ENCODE measurements at places on chromosomes 16 and 17.

- DNase-seq = no peak
These were observed 15.3 kb downstream of the NPLOC4 start for GRCh38 chr17:81621494-81622130.

GRCh38 chr17:48724251-48725003 lies 1.4 kb downstream of the PRAC2 start:
- DNase-seq = peak; percentile 89

DNA sequence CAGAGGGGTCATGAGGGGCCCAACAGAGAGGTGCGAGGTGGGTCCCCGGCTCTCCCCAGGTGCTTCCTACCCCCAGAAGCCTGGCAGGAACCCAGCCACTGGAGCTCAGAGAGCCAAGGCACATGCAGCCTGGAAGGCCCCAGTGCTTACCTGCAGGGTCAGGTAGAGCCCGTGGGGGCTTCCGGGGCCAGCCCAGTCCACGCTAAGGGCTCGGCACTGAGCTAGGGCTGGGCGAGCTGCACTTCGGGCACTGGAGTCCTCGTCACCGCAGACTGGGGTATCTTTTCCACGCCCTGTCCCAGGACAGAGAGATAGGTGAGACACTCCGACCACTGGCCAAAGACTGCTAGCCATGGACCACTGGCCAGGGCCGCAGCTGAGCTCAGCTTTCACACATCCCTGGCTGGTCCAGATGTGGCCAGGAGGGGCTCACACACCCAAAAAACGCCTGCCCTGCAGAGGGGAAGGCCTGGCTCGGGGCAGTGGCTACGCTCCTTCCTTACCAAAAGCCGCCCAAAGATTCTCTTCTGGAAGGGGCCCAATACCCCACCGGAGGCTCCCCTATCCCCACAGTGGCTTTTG lies 7.4 kb downstream of the KIFC3 start:
- no peak for DNase-seq

DNA sequence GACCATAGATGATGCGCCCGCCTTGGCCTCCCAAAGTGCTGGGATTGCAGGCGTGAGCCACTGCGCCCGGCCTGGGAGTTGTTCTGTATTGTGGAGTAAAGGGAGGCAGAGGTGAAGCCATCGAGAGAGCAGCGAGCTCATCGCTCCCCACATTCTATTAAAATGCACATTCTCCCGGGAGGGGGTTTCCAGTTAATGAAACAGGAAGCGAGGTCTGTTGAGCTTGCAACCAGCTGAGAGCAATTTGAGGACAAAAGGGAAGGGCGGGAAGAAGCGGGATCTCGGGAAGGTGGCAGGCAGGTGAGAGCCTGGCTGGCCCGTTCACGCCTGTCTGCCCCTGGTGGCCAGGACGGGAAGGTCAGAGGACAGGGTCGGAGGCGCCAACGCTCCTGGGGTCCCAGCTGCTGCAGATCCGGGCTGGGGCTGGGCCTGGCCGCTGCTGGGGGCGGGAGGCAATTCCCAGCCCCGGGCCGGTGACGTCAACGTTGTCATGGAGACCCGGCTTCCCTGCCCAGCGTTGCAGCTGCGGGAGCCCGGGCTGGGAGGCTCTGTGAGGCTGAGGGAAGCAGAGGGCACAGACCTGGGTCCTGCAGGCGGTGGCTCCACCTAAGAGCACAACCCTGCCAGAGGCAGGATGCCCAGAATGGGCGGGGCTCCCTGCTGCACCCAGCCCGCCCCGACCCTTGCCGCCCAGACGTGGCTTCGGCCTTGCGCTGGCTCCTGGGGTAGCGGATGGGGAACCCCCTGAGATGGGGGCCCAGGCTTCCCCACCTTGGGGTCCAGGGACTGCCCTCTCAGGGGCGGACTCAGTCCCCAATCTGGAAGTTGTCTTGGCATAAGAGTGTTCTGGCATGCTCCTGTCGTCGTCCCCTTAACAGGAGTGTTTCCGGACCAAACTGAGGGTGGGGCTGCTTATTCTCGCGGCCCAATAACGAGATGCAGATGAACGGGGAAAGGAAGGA lies 48.7 kb upstream of the PLCG2 start:
- peak; percentile 92 for DNase-seq

- peak; percentile 78 for DNase-seq
These were observed 5.5 kb upstream of the KIF22 start for GRCh38 chr16:29784901-29785500.

DNA sequence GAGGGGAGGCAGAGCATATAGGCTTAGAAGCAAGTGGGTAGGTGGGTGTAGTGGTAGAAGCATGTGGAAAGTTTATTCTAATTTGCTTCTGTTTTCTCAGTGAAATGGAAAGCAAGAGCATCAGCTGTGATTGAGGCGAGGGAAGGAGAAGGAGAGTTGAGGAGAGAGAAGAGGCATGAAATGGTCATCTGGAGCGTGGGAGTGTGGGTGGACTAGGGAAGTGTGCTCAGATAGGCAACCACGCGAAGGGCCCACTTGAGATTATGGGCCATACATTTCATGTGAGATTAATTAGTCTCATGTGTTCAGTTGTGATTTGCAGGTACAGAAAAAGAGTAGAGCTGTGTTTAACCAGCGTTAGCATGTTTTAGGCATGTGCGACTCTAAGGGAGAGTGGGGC lies 20.8 kb upstream of the CDC6 start:
- DNase-seq = no peak

DNA sequence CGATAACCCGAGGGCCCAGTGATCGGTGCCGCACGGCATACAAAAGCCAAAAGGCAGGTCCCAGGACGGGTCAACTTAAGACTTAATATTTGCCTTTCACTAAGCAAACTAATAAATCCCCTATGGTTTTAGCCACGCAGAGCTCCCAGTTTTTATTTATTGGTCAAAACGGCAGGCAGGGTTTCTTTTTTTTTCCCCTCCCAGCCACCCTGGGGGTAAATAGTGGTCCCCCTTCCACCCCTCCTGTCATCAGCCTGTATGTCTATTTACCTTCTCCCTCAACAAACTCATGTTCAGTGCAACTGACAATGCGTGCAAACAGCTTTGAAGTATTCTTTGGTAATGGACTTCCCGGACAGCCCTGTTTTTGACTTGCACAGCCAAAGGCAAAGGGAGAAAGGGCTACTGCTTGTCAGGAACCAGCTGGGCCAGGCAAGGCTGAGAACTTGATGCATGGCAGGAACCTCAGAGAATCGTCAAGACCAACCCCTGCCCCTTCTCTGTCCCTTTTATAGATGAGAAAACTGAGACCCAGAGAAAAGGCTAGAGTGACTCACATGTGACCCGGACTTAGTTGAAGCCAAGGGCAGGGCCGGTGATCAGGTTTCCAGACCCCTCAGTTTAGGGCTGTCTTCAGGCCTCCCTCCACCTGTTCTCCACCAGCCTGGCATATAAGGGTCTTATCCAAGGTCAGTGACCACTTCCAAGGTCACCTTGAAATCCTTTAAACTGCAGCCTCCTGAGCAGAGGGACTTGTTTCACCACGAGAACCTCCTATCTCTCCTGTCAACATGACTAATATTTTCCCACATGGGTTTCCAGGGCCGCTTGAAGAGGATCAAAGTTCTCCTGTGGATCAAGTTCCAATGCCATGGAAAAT lies 279.0 kb downstream of the SOX9 start:
- no peak for DNase-seq

DNA sequence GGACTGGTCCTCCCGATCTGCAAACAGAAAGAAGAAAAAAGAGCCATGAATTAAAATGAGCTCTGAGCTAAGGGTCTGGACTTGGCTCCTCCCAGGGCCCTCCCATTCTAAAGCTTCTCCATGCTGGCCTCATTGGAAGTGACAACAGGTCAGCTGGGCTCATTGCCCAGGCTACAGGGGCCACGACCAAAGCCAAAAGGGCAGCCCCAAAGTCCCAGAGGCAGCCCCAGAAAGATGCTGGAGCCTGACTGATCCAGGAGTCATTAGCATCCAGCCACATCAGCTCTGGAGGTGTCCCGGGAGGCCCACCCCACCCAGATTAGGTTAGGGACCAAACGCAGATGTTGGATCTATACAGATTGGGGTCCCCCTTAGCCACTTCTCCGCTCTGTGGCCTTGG lies 58.2 kb downstream of the MYH11 start:
- DNase-seq = no peak

DNA sequence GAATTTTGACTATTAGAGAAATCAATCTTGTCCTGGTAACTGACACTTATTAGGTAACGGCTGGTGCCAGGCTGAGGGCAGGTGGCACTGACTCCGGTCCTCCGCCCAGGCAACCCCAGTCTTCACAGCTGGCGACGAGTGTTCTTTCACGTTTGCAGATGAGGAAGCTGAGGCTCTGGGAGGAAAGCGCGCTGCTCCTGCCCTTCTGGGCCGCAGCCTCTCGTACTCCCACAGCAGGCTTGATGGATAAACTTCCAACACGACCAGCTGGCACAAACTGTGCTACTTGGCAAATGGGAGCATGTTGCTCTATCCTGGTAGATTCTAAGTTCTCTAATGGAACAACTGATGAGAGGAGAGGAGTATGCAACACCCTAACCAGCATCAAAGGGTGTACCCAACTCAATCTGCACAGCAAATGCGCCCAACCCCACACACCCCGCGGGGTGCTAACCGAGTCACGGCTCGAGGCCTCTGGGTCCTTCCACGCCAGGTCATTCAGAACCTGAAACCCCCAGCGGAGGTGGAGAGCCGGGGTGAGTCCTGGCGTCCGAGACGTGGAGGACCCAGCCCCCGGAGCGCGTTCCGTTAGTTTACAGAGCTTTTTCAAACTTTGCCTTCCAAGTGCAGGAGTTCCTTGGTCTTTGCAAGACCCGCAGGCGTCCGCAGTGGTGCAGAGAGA lies 477 bp upstream of the SLC47A1 start:
- DNase-seq = no peak

Data from right forelimb (tissue), 1 donor.